CD4-positive, alpha-beta T cell treated with Interleukin-4 for 4 hours (primary cell): ENCODE measurements at places on chromosomes 1 and 21.

DNA sequence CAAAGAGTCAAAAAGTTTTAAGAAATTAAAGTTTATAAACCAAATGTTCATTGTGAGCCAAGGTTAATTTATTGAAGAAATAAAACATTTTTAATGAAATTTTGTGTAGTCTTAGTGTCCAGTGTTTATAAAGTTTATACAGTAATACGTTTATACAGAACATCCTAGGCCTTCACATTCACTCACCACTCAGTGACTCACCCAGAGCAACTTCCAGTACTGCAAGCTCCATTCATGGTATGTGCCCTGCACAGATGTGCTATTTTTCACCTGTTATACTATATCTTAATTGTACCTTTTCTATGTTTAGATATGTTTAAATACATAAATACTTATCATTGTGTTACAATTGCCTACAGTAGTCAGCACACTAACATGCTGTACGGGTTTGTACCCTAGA, 33.6 kb downstream of the TYW3 start:
- no peak for DNase-seq

- no peak for DNase-seq
Observed at GRCh38 chr1:163633366-163633765, 311.6 kb downstream of the NUF2 start.

GRCh38 chr1:181257117-181257516, 168.6 kb downstream of the IER5 start:
- DNase-seq = no peak

DNA sequence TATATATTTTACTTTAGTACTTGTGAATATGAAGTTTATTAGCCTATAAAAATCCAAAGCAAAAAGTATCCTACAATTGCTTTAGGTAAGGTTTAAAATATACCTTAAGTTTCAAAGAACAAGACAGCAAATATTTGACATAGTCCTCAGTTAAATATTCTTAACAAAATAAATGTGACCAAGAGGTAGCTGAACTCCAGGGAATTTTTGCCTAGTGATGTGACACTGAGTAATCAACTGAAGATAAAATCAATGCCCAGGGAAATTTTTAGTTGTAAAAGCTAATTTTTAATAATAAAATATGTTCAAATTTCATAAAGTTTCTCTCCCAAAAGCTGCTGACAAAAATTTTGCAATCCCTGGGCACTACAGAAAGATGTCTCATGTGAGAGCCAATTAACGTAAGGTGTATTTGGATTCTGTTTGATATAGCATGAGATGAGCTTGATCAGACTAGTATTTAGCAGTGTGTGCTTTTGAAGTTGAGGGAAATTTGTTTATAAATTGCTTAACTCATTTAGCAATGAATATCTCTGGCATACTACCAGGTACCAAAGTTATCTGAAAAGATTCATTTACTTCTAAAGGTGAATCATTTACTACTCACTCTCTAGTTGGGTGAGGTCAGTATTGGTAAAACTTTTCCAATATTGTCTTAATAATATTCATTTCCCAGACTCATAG, 80.2 kb upstream of the PALMD start:
- no peak for DNase-seq

DNA sequence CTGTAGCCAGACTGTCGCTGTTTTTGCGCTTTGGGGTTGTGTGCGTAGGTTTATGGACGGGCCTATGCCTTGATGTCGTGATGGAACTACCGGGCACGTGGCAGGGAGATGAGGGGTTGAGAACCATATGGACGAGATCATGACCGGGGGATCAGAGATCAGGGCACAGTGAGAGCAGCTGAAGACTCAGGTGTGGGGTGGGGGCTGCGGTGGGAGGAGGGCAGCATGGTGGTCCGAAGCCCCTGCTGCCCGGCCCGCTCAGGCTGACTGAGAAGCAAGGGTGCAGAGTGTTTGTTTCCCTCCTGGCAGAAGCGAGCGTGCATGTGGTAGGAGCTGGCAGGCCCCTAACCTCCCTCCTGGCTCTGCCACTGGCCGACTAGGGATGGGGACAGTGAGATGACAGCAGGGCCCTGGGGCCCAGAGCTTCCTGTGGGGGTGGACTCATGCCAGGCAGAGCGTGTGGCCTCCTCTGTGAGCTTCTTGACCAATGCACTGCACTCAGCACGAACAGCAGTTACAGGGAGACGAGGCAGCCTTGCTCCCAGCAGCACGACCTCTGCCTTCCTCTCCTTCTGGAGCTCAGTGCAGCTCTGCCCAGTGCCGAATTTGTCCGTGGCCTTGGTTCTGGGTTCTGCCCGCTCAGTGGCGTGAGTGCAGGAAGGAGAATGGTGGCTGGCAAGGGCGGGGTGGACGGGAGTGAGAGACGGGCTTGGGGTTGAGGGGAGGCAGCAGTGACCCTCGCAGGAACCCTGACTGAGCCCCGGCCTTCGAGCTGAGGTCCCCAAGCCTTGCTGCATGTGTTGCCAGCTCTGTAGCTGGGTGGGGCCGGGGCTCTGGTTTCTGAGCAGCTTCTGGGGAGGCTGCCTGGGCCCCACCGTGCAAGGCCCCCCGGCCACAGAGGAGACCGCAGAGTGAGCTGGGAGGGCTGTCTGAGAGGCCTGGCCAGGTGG, 22.2 kb upstream of the LRRC3 start:
- no peak for DNase-seq

GRCh38 chr1:84715342-84716019, 25.2 kb upstream of the SSX2IP start:
- DNase-seq = no peak

DNA sequence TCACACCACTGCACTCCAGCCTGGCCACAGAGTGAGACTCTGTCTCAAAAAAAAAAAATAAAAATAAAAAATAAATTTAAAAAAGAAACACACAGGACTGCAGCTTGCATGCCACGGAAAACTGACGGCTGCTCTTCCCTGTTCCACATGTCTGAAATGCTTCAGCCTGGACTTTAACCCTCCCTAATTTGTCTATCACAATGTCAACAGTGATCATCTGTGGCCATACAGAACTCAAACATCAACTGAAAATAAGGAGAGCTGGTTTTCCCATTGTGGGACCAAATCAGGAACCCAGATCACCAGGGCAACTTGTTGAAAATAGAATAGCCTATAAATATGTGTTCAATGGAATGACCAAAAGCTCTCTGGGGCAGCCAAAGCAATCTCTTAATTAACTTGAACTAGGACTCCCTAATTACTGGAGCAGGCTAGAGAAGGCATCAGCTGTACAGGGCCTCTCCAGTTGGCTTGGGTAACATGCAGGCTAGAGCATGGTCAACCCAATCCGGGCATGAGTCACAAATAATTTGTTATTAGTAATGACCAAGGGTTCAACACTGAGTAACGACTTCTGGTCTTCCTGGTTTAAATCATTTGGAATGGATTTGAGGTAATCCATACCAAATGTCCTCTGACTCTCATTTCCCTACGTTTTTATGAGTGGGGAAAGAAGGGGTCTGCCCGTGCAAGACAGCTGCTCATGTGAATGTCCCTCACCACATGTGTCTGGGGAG, 62.7 kb upstream of the KAZN start:
- no peak for DNase-seq

GRCh38 chr21:17925000-17925610, 105.9 kb upstream of the C21orf91 start:
- DNase-seq = peak; percentile 57

GRCh38 chr1:200776949-200777348, 38.3 kb downstream of the CAMSAP2 start:
- DNase-seq = no peak

DNA sequence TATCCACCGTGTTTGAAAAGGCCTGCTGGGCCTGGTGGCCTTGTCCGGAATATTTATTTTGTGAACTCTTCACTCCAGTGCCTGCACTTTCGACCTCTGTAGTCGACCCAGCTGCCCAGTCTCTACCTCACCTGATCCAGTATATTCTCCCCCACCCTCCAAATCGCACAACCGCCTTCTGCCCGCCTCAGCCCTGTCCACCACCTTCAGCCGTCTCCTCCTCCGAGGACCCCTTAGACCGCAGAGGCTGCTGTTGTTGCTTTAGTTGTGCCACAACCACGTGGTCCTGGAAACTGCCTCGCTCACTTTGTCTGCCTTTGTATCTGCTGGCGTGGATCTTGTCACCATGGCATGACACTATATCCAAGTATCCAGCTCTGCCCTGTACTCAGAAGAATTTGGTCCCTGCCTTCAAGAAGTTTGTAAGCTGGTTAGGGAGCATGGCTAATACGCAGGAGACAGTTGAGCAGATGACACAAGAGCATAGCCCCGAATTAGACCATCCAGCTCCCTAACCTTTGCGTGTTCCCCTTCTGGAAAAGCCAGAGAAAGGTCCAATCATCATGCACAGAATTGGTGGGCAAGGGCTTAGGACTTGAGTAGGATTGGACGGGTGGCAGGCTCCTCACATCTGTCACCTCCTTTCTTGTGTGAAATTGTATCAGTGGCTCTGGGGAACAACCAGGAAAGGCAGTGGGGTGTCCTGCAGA, 1.5 kb downstream of the PHGDH start:
- DNase-seq = no peak

GRCh38 chr1:48697066-48697707, 79.5 kb downstream of the BEND5 start:
- peak; percentile 47 for DNase-seq

DNA sequence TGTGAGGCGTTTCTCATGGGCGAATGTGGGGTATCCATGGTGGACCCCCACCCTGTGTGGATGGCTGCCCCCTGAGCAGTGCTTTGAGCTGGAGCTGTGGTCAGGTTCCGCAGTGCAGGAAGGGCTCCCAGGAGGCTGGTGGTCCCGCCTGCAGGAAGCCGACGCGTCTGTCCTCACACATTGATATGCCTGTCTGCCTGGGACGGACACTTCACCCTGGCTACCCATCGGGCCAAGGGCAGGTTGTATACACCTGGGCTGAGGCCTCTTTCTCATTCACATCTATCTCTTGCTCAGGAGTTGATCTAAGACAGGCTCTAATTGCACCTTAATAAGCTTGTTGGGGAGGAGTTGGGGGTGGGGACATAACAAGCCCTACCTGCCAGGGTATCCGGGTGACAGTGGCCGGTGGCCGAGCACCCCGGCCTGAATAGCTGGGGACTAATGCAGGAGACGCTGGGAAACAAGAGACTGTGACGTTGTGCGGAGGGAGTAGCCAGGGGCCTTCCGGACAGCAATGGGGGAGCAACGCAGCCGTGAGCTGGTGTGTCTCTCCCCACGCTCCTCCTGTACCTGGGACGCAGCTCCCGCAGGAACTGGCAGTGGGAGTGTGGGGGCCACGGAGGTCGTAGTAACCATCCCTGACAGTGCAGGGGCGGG, 21.7 kb downstream of the PDXK start:
- no peak for DNase-seq

- DNase-seq = no peak
Observed at GRCh38 chr1:166905900-166906299, 29.8 kb upstream of the TADA1 start.

DNA sequence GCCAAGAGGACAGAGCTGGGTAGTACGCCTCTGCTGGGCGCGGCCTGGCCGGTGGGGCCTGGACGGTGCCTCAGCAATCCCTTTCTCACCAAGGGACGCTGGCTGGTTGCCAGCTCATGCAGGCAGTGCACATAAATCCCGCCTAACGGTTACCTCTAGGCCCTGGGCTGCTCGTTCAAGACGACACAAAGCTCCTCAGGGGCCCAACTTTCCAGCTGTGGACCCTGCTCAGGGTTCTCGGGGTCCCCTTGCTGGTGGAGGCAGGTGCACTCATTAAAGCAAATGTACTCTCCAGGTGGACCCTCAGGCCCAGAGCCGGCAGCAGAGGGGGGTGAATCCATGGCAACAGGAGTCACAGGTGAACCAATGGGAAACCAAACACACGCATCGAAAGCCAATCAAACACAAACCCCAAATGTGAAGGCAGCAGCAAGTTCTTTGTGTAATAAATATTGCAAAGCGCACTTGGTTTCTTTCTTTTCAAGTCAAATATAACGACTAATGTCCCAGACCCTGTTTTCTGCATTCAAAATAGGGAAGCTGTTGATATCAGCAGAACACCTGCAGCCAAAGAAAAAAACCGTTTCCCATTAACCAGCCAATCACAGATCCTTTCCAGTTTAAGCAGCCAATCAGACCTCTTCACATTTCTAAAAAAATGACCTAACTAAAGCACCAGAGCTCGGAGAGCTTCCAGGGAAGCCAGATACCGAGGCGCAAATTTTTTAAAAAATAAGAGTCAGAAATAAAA, 26.1 kb upstream of the CLSTN1 start:
- peak; percentile 18 for DNase-seq

DNA sequence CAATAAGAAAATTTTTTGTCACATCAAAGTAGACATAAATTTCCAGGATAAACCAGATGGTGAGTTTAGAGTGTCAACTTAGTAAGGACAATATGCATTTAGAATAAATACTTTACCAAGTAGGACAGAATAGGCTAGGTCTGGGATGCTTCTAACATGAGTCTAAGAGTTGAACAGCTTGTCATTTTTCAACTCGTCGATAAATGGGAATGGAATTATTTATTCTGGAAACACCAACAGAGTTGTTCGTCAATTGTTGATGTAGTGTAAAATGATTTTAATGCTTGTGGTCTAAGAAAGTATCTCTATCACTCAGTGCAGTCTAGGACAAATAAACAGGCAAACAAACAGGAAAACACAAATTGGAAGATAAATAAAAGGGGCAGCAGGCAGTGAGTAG, 358.4 kb upstream of the ST6GALNAC5 start:
- no peak for DNase-seq

GRCh38 chr21:25871566-25871965, 136.8 kb downstream of the GABPA start:
- no peak for DNase-seq

DNA sequence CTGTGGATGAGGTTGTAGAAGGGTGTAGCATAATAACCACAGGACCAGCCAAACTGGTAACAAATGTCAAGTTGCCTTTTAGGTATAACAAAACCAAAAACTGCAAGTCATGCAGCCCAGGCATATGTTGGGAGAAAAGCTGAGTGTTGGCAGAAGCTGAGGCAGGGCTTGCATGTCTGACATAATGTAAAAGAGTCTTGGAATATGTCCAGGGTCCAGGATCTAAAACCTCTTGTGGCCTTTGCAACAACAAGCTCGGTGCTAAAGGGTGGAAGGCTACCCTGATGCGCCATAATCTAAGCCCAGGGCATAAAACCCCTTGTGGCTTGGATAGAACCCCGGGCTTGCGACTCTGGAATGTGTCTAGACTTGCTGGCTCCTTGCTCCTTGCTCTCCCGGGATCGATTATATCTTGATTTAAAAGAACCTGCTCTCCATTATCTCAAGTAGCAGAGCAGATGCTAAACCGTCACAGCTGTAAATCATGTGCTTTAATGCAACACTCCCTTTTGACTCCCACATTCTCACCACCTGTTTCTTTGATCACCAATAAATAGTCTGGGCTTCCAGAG, 26.5 kb upstream of the SLC35A3 start:
- DNase-seq = no peak

DNA sequence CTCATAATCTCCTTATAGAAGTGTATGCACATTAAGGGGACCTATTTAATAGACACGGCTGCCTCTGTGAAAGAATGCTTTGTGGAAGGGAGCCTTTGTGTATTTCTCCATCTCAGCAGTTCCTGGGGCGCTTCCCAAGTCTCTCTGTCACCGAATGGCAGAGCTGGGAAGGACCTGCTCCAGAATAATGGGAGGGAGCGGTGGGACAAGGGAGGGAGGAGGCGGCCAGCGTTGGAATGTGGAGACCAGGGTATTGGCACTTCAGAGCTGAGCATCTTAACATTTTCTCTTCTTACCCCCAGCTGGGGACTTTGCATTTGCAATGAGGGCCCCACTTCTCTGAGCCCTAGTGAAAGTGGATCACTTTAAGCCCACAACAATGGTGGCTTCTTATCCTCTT, 23.9 kb downstream of the CACHD1 start:
- no peak for DNase-seq
